Heart left ventricle (tissue), 16 donors: ENCODE measurements at places on chromosomes 3 and 15. TPM values are rescaled to one million over a fixed set of nuclear protein-coding genes. Genes with fewer than 3 reads are reported as not detected.

POPDC2 gene
- 511 TPM for polyA plus RNA-seq

- DNase-seq, result no peak
Observed at GRCh38 chr3:196666001-196666867, 26.7 kb downstream of the NRROS start.

DNA sequence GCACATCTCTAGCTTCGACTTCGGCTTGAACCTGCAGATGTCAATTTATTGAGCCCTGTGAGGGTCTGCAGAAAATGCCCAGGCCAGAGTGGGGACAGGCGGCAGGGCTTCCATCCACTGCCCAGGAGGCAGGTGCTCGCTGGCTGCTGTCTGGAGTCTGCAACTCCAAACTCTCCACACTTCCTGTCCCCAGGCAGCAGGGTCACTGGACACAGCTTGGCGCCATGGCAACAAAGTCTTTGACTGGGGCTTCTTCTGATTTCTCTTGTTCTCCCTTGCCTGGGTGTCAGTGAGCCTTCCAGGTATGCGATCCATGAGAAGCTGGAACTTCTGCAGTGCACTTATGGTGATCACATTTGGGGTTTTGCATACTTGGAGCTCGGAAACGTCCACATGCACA lies 33.5 kb downstream of the SV2B start:
- DNase-seq, result no peak

KBTBD8 gene
- 6.1 TPM for polyA plus RNA-seq

DNA sequence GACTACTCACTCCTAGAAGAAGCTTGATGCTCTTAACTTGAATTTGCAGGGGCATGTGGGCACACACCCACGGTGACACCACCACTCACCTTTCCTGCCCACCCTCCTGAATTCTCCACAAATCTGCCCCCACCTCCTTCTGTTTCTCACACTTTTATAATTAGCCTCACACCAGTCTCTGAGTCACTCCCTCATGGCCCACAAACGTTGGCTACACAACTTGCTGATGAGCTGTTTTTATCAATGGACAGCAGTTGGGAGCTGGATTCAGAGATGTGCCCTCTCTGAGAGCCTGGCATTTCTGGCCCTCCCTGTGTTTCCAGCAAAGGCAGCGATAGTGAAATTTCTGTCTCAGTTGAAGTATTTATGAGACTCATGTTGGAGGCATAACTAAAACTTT lies 1.3 kb downstream of the COLQ start:
- no peak for DNase-seq

ALG1L2 gene
- not detected for polyA plus RNA-seq

DNA sequence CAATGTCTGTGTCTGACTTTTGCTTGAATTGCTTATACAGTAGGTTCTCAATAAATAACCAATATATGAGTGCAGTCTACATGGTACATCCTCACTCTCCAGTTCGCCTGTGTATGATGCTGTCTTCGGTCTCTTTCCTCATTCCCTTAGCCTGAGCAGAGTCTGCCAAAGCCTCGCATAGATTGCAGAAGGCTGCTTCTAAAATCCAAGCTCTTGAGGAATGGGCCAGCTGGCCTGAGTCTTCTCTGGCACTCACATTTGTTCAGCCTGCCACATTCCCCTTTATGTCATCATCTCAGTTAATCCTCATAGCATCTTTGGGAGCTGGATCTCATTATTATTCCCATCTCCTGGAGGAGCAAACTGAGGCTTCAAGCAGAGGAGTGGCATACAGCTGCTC lies 27.2 kb upstream of the ADAMTS7 start:
- no peak for DNase-seq

DNA sequence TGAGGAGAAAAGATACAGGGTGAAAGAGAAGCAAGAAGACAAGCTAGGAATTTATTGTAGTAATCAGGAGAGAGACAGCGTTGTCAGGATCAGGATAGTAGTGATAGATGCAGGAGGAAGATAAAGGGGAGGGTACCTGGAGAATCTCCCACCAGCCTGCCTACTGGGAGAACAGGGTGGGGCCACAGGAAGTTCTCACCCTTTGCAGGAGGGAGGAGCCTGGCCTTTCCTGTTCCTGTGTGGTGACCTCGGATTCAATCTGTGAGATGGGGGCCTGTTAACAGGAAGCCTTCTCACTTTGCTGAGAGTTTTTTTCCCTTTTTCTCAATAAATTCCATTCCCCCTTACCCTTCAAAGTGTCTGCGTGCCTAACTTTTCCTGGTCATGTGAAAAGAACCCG lies 37.6 kb downstream of the GMPS start:
- no peak for DNase-seq

GRCh38 chr3:128697341-128697740 lies 28.6 kb upstream of the RAB7A start:
- no peak for DNase-seq

DNA sequence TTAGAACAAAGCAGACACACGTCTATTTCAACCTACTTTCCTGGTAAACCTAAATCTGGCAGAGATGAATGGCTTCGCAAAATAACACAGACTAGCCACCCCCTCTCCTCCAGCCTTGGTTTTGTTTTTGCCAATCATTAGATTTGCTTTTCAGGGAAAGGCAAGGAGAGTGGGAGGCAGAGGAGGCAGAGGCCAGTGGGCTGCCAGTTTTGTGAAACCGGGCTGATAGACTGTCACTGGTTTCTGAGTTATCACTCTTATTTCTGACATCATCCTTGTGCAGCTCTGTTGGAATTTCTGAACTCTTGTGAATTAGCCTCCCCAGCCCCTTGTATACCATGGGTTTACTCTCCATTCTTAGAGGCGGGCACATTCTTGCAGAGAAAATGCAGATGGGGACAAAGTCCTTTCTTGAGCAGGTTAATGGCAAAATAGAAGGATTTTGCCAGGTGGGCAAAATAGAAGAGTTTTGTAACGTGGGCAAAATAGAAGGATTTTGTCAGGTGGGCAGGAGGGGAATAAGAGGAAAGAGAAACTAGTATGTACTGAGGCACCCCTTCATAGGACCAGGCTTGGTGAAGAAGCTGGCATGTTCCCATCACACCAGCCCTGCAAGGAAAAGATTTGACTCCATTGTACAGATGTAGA lies 3.2 kb upstream of the FEM1B start:
- DNase-seq, result no peak

ANKRD34C gene
- not detected for polyA plus RNA-seq

DNA sequence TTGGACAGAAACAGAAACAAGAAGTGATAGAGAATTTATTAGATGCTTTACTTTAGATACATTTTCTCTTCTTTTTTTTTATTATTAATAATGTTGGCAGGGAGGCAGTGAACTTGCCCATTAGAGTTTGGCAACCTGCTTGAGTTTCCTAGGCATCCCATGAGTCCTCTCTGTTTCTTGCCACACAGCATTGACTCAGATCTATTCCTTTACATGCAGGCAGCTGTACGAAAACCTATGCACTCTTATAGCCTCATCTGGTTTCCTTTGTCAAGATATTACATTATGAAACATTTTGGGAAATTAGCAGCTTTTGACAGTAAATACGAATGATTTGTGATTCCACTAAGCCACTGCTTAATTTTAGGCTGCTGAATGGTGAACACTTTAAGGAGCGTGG lies 23.3 kb downstream of the IL1RAP start:
- DNase-seq, result no peak

DNA sequence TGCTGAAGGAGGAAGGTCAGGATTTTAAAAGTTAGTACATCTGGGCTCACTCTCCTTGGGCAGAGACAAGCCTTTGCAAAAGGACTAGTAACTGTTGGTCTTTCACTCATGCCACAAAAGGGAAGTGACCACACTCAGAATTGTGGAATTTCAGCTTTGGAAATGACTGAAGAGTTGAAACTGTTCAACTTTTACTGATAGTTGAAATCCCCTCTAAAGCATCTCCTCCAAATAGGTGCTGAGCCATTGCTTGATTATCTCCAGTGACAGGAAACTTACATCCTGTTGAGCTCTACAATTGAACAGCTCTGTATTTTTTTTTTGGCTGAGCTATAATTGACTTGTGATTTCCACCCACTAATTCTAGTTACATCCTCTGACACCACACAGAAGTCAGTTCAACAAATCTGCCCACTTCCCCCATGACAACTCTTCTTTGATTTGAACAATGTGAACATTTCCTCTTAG lies 254.8 kb upstream of the TPRG1 start:
- no peak for DNase-seq

DNA sequence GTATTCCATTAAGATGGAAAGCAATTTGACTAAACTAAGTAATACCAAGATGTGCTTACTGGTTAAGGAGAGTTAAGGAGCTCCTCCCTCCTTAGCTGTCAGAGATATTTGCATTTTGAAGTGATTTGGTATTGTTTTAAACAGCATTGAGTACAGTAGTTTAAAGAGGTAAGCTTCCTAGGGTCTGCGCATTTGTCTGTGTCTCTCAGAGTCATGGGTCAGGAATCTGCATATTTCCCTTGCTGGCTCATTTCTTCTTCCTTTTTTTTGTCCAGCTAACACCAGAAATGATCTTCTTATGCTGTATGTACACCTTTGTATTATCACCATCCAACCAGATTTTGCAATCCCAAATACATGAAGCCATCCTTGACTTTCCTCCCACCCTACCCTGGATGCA lies 163.0 kb upstream of the BFSP2 start:
- DNase-seq, result no peak

- DNase-seq, result no peak
Observed at GRCh38 chr3:99396651-99397275, 241.6 kb upstream of the COL8A1 start.

DNA sequence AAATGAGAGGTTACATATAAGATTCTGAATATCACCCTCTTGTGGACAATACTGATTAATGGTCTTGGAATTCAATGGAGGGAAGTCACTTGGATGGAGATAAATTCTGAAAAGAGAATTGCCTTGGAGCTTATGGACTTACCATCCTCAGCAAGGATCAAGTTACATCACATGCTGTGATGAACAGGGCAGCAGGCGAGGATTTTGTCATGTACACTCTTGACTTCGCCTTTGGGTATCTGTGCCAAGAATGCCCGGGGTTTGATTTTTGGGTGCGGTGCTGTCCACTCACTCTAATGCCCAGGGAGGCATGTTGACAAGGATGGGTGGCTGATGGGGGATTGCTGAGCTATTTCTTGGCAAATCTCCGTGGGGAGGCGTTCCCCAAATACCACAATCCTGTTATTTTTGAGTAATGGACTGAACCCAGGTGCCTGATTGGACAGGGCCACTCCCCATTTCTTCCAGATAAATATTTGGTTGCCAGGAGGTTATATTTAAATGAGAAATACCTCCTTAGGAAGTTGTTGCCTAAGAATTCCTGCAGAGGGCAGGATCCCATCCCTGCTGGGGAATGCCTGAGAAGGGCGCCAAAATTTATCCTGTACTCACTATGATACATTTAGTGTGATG lies 96.3 kb downstream of the TPRG1 start:
- DNase-seq, result no peak

DNA sequence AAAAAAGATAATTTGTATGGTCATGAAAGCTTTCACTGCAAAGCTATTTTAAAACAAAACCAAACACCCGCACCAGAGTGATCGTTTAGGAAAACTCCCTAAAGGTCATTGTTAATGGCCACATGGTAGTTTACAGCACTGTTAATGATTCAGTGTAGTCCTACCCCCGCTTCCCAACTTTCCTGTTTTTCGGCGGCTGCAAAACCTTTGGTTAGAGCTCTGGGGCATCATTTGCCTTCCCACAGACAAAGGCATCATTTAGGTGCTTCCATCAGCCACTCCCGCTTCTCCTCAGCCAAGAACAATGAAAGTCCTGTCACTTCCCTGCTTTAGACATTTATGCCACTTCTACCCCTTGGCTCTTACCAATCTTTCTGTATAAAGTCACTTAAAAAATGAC lies 10.6 kb downstream of the MELTF start:
- DNase-seq, result no peak

DNA sequence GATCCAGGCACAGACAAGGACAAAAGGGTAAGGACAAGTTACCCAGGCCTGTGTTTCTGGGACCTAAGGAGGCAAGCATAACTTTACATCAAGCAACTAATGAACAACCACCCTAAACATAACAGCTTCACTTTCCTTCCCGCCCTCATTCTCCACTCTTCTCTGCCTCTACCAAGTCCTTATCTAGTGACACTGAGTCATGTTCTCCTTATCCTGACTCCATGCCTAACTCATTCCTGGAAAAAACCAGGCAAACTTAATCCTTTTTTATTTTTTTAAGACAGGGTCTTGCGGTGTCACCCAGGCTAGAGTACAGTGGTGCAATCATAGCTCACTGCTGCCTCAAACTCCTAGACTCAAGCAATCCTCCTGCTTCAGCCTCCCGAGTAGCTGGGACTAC lies 44.5 kb downstream of the TMEM44 start:
- DNase-seq, result no peak

GRCh38 chr3:177196008-177196455 lies 1.2 kb downstream of the TBL1XR1 start:
- no peak for DNase-seq

GRCh38 chr15:85639752-85640381 lies 154.9 kb downstream of the KLHL25 start:
- no peak for DNase-seq

- DNase-seq, result no peak
Observed at GRCh38 chr3:181454451-181455027, 257.2 kb upstream of the SOX2 start.

- no peak for DNase-seq
Observed at GRCh38 chr3:149376718-149377407, 586 bp downstream of the TM4SF1 start.

MAGEL2 gene
- not detected for polyA plus RNA-seq

DNA sequence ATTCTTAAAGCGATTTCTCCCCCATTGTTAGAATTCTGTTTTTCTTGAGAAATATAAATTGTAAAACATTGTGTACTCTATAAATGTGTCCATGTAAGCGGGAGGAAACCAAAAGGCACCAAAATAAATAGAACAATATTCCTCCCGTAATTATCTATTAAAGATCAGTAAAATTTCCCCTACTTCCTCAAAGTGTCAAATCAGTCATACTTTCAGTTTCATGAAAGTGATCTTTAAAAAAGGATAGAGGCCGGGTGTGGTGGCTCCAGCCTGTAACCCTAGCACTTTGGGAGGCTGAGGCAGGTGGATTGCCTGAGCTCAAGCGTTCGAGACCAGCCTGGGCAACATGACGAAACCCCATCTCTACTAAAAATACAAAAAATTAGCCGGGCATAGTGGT lies 278.9 kb downstream of the MECOM start:
- no peak for DNase-seq

DNA sequence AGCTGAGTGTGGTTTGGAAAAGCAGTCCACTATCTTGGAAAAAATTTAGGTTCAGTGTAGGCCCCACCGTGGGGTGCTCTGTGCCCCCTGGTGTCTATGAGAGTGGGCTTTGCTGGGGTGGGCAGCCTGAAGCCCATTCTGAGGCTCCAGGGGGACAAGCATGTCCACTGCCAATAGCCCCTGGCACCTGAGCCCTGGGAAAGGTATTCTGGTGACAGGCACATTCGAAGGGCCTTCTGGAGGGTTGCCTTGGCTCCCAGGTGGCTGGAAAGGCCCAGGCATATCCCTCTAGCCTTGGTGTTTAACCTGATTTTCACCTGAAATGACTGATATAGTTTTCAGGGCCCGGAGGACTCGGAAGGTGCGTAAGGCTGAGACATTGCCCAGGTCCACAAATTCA lies 36.1 kb downstream of the SCN5A start:
- DNase-seq, result no peak

GRCh38 chr3:10614168-10614567 lies 108.8 kb upstream of the ATP2B2 start:
- DNase-seq, result no peak

- no peak for DNase-seq
Observed at GRCh38 chr3:128449111-128449638, 17.5 kb downstream of the DNAJB8 start.

GRCh38 chr3:195550723-195551122 lies 7.6 kb upstream of the PPP1R2 start:
- DNase-seq, result no peak
